ENCODE measurements at places on chromosomes 12 and 14.
A peak's percentile ranks its signal among the peaks of the same experiment; 100 is the strongest.

GRCh38 chr12:47747126-47747525, 11.6 kb downstream of the RAPGEF3 start:
- DNase-seq: no peak

DNA sequence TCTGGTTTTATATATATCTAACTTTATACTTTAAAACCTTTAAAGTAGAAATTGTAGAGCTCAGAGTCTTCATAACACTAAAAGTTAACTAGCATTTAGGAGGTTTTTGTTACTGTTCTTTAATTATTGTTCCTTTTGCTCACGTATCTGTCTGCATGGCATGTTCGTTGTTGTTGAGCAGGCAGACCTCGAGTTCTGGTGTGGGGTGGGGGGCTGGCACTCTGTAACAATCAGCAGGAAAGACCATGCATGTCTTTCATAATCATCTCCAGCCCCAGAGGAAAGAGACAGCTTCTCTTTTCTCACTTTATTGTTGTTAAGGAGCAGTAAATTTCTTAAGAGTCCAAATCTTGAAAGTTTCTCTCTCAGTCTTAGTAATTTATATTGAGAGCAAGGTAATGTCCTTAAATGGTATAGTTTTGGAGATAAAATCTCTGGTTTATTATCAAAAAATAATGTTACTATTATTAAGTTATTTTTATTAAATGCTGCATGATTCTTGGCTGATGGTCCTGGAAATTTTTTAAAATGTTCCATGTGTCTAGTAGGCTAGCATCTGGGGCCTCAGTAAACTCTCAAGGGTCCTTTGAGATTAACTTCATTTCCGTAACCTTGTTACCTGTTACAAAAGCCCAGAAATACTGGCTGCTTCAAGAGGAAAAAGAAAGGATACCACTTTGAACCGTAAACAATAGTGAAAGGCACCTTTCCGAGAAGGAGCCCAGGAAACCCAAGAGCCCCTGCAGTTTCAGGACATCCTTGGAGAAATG, 30.3 kb downstream of the CKB start:
- DNase-seq: no peak

- DNase-seq: peak; percentile 44
These were observed 24.6 kb upstream of the UBC start for GRCh38 chr12:124939079-124939420.

DNA sequence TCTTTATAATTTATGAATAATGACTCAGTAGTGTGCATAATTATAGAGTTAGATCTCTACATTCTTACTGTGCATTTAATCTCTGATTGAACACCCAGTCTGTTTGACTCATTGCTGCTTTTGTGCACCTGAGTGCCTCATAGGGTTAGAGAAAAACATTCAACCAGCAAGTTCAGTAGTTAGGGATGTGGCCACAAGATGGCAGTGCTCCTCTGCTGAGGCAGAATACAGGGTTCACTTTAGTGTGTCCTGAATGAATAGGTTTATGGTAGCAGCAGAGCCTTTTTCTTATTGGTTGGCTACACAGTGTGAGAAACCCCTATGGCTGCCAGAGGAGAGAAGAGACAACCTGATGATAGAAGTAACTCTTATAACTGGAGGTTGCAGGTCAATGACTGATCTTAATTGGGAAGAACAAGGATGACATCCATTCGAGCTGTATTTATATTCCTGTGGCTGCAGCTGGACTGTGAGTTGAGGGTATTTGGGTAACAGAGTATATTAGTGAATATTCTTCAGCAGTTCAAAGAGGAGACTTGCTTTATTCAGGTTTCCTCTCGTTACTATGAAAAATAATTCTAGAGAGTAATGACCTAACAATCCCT, 194.9 kb upstream of the OR4E1 start:
- DNase-seq: peak; percentile 56

DNA sequence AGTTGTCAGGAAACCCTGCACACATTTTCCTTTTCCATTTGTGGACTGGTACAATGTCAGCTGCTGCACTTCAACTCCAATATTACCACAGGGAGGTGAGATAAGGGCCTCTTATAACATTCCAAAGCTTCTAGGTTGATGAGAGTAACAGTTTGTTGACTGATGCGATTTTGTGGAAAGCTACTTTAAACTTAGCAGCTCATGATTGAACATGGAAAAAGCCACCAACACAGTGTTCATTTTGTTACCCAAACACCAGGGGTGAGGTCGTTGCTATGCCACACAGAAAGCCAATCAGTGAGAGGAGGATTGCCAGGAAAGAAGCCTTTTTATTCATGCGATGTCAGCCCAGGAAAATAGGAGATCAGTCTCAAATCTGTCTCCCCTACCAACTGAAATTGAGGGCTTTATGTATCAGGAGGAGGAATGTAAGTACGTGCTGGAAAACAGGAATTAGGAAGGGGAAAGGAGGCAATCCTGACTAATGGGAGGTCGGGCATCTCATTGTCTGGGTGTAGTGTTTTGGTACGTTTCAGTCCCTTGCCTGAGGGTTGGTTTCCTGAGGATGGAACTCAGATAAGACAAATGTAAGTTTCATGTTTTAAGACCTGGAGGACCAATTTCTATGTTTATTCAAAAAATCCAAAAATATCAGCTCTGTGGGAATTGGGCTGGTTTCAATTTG, 92.7 kb upstream of the PLEKHA5 start:
- no peak for DNase-seq

DNA sequence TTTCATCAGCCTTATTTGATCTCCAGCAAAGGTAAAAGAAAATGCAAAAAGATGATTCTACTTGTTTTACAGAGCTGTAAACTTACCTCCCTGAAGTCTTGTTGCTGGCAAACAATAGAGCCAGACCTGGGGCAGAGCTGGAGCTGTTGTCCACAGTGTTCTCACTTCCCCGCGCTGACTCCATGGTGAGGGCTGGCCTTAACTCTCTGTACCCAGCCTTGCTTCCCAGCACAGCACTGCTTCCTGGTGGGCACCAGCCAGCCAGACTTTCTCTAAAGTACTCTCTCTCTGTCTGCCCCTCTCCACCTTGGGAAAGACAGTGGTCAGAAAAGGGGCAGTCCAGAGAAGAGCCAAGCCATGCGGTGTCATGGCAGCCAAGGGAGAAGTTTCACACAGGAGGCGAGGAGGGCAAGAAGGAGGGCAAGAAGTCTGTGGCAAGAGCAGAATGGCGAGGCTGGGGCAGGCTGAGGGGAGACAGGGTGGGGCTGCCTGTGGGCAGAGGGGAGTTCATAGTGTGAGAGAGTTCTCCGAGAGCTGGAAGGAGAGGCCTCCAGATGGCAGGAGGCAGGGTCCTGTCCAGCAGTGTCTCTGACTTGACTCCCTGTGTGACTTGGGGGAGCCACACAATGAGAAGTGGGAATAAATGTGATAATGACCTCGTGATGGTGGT, 9.3 kb downstream of the EVL start:
- DNase-seq: no peak

DNA sequence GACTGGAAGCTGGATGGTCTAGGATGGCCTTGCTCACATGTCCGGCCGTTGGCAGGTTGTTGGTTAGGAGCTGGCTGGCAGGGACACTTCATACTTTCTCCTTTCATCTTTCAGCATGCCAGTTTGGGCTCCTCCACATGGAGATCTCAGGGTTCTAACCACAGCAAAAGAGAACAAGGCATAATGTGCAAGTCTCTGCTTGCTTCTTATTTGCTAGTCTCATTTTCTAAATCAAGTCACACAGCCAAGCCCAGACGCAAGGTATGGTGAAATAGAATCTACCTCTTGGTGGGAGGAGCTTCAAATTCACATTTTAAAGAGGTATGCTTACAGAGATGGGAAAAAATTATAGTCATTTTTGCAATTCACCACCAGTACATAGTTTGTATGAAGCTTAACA, 69.1 kb upstream of the NAP1L1 start:
- DNase-seq: no peak

DNA sequence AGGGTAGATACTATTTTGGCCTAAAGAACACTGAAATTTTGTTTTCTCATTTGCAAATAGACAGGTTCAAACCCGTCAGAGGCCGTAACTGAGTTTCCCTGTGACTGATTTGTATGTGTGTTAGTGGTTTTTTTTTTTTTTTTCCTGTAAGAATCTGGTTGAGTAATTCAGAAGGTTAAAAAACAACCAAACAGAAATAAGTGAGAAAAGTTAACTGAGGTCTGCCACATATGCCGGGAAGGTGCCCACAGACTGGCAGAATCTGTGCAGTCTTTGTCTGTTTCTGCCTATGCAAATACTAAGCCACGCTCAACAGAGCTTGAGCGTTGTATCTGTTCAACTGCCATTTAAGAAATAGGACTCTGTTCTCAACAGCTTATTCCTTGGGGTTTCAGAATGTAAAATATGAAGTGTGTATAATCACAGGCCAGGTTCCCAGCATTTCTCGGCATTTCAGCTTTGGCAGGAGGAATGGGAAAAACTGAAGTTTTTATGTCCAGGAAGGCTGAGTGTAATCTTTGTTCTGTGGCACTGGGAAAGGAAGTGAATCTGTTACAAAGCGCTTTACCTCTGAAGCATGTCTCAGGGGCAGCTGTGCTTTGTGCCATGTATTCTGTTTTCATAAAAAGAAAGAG, 181.9 kb downstream of the PRKCH start:
- DNase-seq: peak; percentile 64

GRCh38 chr12:96882862-96883261, 24.2 kb upstream of the NEDD1 start:
- no peak for DNase-seq

DNA sequence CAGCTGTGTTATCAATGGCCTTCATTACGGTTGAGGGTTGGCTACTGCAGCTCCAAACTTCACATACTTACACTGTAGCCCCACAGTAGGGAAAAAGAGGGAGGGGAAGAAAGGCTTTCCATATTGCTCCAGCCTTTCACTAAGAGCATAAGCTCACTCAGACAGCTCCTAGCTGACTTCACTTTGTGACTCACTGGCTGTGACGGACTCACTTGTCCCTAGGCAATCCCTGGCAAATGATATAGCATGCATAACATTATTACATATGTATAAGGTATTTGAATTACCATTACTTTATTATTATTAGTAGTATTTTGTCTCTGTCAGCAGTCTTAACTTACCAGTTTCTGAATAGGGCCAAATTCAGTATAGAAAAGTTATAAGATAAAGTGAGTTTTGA, 350.7 kb downstream of the RMST start:
- no peak for DNase-seq

DNA sequence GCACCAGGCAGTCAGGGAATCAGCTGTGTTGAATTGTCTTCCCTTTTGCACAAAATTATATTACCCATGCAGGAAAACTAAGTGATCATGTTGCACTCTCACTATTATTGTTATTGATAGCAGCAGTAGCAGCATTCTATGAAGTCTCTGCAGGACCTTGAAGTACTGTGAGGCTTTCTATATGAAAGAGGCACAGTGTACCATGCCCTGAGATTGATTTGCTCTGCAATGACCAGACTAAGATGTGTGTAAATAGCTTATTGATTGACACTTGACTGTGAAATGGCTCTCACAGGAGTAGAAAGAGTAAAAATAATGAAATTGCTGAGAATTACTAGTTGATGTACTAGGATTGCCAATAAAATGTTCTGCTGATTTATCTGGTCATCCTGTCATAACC, 99.9 kb downstream of the KICS2 start:
- DNase-seq: no peak

- DNase-seq: no peak
These were observed 577.0 kb upstream of the STXBP6 start for GRCh38 chr14:25626986-25627385.

DNA sequence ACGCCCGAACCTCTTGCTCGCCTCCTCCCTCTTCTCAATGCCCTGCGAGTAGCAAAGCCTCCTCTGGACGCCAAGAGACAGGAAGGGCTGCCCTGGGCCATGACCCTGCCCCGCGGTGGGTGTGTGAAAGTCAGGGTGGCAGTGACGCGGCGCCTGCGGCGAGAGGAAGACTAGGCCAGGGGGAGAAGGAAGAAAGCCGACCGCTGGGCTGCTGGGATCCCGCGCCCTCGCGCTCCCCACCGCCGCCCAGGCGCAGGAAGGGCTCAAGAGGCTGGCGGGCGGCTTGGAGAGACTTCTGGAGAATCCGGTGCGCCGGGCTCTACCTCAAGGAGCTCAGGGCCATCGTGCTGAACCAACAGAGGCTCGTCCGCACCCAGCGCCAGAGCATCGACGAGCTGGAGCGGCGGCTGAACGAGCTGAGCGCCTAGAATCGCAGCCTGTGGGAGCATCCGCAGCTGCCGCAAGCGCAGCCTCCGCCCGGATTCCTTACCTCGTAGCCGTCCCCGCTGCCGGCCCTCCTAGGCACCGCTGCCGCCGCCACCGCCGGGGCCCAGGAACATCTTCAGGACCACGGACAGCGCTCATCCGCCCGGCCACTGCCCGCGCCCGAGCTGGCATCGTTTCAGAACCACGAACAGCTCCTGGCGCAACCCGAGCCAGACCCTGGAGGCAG, 105.0 kb upstream of the PRB2 start:
- DNase-seq: peak; percentile 71

- no peak for DNase-seq
These were observed 124.0 kb downstream of the APAF1 start for GRCh38 chr12:98769068-98769467.

DNA sequence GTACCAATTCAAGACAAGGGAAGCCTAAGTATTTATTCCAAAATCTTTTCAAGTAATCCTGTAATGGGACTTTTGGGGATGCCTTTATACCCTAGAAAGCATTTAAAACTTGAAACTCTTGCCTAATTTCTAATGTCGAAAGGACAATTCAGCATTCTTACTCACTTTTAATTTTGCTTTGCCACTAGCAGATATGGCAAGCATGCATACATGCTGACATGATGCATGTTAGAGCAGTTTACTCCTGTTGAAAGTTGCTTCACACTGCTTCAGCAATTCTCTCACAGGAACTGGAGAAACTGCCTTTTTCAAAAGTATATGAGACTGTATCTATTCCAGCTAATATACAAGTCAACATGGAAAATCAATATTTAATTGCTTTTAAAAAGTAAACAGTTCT, 79.9 kb downstream of the TAOK3 start:
- no peak for DNase-seq

DNA sequence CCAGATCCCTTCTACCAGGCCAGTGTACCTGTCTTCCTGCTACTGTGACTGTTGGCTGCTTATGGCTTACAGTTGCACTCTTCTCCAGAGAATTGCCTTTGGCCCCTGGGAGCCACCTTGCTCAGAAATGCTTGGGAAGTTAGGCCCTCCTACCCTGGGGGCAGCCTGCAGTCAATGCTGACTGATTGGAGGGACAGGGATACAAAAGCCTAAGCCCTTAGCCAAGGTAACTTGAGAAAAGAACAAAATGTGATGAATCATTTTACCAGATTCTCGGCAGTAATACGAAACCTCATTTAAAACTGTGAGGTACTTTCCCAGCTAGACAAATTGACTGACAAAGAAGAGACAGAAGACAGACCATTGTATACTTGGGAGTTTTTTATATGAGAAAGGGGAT, 47.3 kb downstream of the PTCSC3 start:
- DNase-seq: no peak

- no peak for DNase-seq
These were observed 72.9 kb upstream of the DYNC1H1 start for GRCh38 chr14:101891471-101891870.

GRCh38 chr14:46197856-46198255, 453.7 kb downstream of the RPL10L start:
- DNase-seq: no peak

DNA sequence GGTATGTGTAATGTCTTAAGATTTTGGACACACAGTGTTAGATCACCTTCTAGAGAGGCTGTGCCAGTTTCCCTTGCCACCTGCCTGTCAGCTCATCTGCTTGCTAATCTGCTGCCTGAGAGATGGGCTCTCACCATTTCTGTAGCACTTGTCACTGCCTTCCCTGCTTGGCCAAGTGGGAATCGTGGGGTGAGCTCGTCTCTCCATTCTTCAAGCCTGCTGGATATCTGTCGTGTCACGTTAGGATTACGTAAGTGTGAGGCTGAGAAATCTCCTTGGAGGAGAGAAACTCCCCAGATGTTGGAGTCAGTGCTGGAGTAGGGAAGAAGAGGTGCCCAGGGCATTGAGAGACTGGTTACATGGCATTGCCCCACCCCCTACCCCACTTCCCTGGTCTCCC, 8.6 kb upstream of the RPH3A start:
- DNase-seq: no peak

Data from central memory CD8-positive, alpha-beta T cell (primary cell).